ENCODE measurements at places on chromosomes 7 and 10. TPM values are rescaled to one million over a fixed set of nuclear protein-coding genes. Genes with fewer than 3 reads are reported as not detected.

DNA sequence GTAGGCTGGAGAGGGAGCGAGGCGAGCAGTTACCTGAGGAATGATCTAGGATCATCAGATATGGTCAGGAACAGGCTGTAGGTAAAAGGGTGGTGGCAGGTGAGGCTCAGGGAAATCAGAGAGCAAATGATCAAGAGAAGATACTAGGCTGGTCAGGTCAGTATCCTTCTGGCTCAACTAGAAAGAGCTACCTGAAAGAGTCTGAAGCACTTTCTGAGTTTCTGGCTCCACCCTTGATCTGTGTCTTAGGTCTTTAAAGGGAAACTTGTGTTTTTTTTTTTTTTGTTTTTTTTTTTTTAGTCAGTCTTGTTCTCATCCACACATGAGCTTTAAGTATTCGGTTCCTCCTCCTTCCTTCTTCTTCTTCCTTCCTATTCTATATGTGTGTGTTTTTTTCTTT is 10.5 kb downstream of the ADAM22 start:
- DNase-seq: no peak

- peak; percentile 73 for DNase-seq
Observed at GRCh38 chr7:97731736-97732564, at the start of gene TAC1. Gene TAC1 (plus strand): TSS chr7:97732086. CDS start chr7:97732613, 527 bp downstream.

GRCh38 chr10:77417359-77417758 is 220.2 kb downstream of the KCNMA1 start:
- DNase-seq: no peak

Gene ABCB1
- 1.3 TPM for total RNA-seq

Gene IQCE
- total RNA-seq: 14.6 TPM

- no peak for DNase-seq
Observed at GRCh38 chr7:46982928-46983327, 599.0 kb downstream of the TNS3 start.

DNA sequence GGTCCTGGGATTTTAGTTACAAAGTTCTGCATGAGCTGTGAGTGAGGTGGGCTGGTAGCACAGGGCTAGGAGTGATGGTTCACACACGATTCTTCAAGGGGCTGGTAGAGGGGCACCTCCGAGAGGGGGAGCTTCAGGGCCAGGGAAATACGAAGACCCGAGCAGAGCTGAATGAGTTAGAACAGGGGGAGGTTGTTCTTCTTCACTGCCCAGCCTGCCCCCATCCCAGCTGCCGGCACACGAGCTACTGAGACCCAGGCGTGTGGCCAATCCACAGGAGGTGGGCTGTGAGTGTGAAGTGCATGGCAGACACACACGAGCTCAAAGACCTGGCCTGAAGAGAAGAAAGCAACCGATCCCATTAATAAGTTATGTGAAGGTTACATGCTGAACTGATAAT is 256.2 kb upstream of the ZNF32 start:
- no peak for DNase-seq

DNA sequence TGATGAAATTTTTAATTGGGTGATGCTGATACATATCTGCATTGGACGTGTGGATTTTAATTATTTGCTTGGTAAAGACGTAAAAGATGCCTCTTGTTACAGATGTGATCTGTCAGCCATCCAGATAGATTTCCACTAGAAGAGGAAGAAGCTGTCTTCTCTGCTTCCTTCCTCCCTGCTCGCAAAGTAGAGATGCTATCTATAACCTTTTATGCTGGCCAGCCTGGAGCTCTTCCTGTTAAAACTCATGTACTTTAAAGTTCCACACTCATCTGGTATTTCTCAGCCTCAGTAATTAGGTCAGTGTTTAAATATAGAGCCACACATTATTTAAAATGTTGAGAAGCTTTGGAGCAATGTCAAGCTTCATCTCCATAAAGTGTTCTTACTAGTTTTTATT is 51.2 kb upstream of the TMEM229A start:
- no peak for DNase-seq

Gene LIPJ
- 0.14 TPM for total RNA-seq

- DNase-seq: no peak
Observed at GRCh38 chr10:133249094-133249780, 11.6 kb downstream of the VENTX start.

Gene ADCY1
- 13.7 TPM for total RNA-seq

Gene GIMAP1
- total RNA-seq: 5.4 TPM

DNA sequence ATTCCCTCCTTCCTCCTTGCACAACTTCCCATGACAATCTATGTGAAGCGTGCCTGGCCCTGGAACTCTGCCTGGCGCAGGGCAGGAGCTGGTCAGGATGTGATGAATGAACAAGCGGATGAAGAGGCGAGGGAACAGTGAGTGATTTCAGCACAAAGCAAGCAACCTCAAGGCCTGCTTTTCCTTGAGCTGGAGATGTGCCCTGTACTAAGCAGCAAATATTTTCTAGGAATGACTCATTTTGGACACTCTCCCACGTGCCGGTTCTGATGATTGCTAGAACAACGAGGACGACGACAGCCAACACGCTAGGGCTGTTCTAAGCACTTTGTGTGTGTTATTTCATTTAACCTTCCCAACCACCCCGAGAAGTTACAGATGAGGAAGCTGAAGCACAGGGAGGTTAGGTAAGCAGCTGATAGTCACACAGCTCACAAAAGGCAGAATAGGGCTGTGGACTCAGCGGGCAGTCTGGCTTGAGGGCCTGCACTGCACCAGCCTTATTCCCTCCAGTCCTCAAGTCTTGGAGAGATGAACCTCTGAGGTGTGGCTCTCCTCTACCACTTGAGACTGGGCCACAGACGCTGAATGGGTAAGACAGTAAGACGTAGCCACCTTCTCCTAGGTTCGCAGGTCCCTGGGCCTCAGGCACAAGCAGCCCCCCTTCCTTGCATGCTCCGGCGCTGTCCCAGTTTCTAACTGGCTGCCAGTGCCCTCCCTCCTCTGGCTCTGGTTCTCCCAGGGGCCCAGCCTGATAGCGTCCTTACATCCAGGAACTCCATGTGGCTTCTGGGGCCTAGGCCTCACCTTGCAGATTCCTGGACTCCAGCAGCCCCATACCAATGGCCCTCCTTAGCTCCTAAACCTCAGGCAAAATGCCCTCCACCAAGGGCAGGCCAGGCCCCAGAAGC is 59.0 kb downstream of the YKT6 start:
- DNase-seq: peak; percentile 93

GRCh38 chr10:48465860-48466521 is 138.9 kb downstream of the ARHGAP22 start:
- DNase-seq: peak; percentile 70

Gene TAS2R5
- 1.5 TPM for total RNA-seq

DNA sequence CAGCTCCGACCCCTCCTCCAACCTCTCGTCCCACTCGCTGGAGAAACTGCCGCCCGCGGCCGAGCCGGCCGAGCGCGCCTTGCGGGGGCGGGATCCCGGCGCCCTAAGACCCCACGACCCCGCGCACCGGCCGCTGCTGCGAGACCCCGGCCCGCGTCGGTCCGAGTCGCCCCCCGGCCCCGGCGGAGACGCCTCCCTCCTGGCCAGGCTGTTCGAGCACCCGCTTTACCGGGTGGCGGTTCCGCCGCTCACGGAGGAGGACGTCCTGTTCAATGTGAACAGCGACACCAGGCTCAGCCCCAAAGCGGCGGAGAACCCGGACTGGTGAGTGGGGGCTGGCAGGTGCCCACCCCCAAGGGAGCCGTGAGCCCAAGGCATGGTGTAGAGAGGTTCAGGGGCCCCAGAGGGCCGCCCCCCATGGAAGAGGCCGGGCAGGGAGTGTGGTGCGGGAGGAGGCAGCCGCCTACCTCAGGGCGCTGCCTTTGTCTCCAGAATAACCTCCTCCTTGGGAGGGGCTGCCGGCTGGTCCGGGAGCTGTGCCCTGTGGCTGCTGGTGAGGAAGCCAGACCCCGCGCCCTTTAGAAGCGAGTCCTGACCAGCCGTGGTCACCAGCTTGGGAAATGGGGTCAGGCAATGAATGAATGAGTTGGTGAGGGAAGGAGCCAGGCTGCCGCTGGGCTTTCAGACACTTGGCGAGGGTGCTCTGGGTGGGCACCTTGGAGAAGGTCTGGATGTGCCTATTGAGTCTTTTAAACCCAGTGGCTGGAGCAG is 1.3 kb downstream of the FAM20C start:
- DNase-seq: no peak

DNA sequence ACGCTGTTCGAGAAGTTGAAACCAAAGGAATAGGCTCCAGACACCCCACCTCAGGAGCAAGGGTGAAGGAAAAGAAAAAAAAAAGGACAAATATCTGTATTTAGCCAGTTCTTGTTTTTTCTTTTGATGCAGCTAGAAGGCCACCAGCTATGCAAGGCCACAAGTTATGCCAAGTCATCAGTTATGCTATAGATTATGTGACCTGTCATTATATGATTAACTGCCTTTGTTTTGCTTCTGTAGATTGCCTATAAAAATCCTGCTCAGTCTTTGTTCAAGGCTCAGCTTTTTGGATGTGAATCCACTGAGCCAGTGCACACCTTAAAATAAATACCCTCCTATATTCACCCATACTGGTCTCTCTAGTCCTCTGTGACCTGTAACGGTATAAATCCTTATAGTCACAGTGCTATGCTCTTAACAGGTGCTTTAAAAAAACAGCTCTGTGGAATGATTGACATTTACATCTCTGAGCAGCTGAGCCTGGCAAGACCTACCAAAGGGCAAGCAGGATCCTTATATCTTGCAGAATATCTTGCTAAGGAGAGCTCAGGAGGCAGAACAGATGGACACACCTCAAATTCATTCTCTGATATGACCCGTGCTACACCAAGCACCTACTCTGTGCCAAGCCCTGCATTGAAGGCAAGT is 20.4 kb downstream of the MAT1A start:
- DNase-seq: no peak

GRCh38 chr7:95957510-95957909 is 185.2 kb downstream of the DYNC1I1 start:
- DNase-seq: no peak

GRCh38 chr7:2023877-2024566 is 208.7 kb downstream of the MAD1L1 start:
- peak; percentile 68 for DNase-seq

DNA sequence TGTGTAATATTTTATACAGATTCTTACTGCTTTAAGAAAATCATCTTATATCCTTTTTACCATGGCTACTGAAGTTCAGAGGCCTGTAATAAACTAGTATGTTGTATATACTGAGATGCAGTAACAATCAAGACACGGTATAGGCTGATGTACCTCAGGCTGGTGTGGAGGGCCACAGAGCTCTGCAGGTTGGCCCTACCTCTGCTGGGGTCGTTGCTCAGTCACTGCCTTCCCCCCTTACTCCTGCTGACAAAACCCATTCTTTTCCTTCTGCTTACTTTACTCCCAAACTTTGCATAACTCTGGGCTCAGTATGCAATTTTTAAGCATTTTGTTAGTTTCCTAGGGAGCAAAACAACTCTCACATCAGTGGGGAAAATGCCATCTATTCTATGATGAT is 200.1 kb upstream of the FOXP2 start:
- DNase-seq: no peak

GRCh38 chr10:63929831-63930467 is 408.7 kb downstream of the REEP3 start:
- no peak for DNase-seq

Gene ADO
- 16.4 TPM for total RNA-seq

GRCh38 chr7:81415181-81415580 is 354.7 kb downstream of the HGF start:
- DNase-seq: no peak

Gene CPEB3
- total RNA-seq: 3.5 TPM

DNA sequence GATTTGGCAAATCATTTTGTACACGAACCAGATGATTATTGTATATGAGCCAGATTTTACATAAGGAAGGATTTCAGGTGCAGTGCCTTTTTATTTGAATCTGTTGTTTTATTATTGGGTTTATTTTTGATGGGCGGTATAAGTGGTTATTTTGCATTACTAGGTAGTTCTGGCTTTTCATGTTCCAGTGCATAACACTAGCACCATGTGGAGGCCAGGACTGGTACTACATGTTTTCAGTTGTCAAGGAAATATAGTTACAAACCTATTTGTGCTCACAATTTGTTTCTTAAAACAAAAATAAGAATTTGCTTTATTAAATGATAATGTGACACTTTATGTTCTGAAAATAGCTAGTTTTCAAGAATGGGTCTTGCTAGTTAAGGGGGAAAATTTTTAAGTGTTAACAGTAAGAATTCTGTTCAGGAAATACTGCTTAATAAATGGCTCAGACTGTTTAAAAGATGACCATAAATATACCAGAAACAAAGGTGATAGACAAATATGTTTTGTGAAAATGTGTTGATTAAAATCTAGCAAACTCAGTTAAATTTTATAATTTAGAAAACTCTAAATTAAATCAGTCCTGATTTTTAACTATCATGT is 7.1 kb upstream of the SEMA3E start:
- DNase-seq: no peak

Gene SPDYE3
- not detected for total RNA-seq

Gene HMX2
- total RNA-seq: not detected

DNA sequence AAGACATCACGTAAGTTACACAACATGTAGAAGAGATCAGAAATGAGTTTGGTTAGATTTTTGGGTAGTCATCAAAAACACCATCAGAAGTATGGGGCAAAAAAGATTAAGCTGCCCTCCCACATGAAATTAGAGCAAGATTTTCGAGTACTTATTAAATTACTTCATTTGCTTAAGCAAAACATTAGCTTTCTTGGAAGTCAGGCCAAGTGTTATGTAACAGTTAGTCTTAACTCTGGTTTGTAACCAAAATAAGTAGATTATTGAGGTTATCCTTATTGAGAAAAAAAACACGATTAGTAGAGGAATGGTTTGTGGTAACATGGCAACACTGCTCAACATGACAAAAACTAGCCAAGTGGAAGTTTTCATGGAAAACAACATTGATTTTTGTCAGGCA is 37.9 kb downstream of the HBP1 start:
- DNase-seq: no peak

Measured in posterior vena cava (tissue), 2 donors.